HuH-7.5 (cell line): ENCODE measurements at places on chromosomes 16 and 17.

GRCh38 chr17:67523101-67523500, 146.0 kb downstream of the PITPNC1 start:
- no peak for DNase-seq

GRCh38 chr16:78399384-78399783, 299.9 kb downstream of the WWOX start:
- DNase-seq: no peak

- DNase-seq: no peak
These were observed 42.5 kb downstream of the C16orf78 start for GRCh38 chr16:49416001-49416675.

DNA sequence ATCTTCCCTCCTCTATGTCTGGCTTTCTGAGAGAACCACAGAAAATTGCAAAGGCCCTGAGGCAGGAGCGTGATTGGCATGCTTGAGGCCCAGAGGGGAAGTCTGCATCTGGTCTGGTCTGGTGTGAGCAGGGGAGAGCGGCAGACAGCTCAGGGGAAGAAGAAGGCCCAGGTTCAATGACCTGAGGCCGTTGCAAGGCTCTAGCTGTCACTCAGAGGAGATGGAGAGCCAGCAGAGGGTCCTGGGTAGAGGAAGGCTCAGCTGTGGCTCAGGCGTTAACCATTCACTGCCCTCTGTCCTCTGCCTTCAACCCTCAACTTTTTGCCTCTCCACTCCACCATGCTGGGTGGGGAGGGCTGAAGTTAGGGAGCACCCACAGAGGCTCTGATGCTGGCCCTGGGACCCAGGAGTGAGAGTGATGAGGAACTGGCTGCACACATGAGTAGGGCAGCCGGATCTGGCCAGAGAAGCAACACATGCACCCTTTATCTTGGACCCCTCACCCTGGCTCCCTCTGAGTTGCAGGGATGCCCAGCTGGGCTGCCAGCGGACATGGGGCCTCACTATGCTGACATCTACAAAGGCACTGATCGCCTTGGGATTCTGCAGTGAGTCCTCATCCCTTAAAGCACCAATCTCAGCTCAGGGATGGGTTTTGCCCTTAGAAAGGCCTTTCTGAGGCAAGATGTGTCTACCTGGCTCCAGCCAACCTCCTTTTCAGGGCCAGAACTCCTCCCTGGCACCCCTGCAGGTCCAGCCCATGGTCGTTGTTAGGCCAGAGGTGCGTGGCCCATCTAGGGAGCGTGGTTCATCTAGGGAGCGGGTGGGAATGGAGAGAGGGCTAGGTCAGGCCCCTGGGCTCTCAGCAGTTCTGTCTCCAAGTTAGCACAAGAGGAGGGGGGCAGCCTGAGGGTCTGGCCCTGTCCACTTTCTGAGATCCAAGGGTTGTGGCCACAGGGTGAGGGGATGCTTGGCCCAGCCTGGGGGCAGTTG, 7.7 kb upstream of the KRTAP17-1 start:
- no peak for DNase-seq

DNA sequence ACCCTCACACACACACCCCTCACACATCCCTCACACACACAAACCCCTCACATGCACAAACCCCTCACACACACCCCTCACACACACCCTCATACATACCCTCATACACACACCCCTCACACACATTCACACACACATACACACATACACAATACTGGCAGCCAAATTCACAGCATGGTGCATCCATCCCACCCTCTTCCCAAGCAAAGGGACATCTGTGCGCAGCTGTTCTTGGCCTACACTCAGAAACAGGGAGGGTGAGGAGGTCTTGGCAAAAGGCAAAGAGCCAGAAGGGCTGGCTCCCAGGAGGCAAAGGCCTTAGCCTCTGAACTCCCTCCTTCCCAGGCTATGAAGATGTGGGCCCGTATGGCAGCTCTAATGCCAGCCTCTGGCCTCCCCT, 23.4 kb downstream of the C17orf67 start:
- DNase-seq: no peak

- DNase-seq: peak; percentile 75
These were observed 10.5 kb upstream of the ALDOA start for GRCh38 chr16:30054959-30055553.

DNA sequence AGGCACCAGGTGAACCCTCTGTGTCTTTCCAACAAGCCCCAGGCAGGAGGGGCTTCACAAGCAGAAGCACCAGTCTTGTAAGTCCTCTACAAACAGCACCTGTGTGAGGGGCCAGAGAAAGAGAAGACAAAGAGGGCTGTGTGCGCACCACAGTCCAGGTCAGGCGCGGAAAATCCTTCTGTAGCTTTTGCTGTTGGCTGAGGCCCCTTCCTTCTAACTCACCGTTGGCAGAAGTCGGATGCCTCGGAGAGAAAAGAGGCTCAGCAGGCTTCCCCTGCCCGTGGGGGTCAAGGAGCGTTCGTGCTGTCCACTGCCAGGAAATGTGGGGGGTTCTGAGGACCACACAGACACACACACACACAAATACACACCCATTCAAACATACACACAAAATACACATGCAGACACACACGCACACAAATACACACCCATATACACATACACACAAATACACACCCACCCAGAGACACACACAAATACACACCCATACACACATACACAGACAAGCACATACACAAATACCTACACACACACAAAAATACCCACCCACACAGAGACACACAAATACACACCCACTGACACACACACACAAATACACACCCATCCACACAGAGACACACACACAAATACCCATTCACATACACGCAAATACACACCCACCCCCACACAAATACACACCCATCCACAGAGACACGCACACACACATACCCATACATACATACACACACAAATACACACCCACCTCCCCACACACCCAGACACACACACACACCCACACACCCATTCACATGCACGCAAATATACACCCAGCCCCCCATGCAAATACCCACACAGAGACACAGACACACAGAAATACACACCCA, 6.8 kb downstream of the ZG16B start:
- no peak for DNase-seq

- DNase-seq: no peak
These were observed 65.0 kb downstream of the MRM3 start for GRCh38 chr17:846901-847843.

DNA sequence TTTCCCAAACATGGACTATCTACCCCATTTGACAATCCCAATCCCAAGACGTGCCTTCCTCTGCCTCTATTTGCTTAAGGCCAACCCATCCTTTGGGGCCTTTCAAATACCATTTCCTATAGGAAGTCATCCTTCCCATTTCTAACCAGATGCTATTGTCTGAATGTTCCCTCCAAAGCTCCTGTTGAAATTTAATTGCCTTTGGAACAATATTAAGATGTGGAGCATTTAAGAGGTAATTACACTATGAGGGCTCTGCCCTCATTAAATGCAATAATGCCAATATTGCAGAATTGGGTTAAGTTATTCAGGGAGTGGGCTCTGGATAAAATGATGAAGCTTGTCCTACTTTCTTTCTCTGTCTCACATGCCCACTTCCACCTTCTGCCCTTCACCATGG, 125.4 kb downstream of the ASIC2 start:
- DNase-seq: no peak

DNA sequence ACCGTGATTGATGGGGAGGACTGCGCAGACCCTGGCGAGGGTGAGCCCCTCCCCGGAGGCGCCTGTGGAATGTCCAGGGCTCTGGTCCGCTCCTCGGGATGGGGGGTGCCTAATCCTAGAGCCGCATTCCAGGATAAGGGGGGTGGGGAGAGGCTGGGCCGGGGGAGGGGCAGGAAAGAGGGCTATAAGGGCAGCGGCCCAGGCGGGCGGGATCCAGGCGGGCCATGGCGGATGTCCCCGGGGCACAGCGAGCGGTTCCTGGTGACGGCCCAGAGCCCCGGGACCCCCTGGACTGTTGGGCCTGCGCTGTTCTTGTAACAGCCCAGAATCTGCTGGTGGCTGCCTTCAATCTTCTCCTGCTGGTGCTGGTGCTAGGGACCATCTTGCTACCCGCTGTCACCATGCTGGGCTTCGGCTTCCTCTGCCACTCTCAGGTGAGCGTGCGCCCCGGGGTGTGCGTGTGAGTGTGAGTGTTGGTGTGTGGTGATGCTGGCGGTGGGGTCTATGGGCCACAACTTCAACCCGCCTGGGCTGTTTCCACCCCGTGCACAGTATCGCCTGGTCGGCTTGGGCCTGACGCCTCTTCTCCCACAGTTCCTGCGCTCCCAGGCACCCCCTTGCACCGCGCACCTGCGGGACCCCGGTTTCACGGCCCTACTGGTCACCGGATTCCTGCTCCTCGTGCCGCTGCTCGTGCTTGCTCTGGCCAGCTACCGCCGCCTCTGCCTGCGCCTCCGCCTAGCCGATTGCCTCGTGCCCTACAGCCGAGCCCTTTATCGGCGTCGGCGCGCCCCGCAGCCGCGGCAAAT, at the start of gene TMEM88:
Gene TMEM88 (plus strand): TSS at position 216 of the 809 bp plus-strand sequence. CDS start 9 bp downstream, at position 225.
- no peak for DNase-seq

GRCh38 chr16:69924041-69924775, 26.9 kb upstream of the CLEC18A start:
- DNase-seq: no peak

GRCh38 chr16:5069854-5070253, 1.8 kb upstream of the ALG1 start:
- DNase-seq: no peak
